ENCODE measurements at places on chromosomes 4 and X.

- DNase-seq = no peak
Measured at GRCh38 chr4:74244049-74244448, 64.2 kb upstream of the EPGN start.

DNA sequence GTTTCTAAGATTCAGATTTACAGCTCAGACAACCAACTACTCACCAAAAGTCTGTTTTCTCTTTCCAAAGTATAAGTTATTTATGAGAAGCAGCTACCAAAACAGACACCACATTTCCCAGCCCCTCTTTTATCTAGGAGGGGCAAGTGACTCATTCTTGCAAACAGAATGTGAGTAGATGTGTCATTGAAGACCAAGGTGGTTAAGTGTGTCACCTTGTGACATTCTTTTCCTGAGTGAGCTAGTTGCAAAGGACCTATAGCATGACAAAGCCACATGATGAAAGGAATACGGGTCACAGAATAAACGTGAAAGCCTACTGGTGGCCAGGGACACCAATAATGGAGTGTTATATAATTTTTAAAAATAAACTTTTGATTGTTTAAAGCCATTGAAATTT, 50.0 kb downstream of the SLC7A11 start:
- DNase-seq = no peak

DNA sequence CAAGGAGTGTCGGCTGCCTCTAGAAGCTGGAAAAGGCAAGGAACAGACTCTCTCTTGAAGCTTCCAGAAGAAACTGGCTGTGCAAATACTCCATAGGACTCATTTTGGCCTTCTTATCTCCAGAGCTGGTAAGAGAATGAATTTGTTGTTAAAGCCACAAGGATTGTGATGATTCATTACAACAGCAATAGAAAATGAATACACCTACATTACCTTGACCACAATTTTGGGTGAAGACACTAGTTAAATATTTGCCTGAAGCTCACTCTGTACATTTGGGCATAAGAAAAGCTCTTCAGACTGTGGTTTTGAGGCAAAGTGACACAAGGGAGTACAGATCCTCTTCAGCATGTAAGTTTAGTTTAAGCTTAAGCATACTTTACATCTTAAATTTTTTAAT, 134.5 kb upstream of the TLL1 start:
- DNase-seq = no peak

- DNase-seq = no peak
Measured at GRCh38 chrX:96861661-96862060, 22.0 kb upstream of the RPA4 start.

- DNase-seq = no peak
Measured at GRCh38 chr4:154009788-154010187, 220.9 kb upstream of the SFRP2 start.

DNA sequence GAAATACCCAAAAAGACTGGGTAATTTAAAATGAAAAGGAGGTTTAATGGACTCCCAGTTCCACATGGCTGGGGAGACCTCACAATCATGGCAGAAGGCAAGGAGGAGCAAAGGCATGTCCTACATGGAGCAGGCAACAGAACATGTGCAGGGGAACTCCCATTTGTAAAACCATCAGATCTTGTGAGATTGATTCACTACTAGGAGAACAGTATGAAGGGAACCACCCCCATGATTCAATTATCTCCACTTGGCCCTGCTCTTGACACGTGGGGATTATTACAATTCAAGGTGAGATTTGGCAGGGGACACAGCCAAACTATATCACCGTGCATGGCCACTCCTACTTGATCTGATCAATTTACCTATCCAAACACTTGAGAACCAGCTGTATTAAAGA, 131.5 kb upstream of the LDB2 start:
- no peak for DNase-seq

DNA sequence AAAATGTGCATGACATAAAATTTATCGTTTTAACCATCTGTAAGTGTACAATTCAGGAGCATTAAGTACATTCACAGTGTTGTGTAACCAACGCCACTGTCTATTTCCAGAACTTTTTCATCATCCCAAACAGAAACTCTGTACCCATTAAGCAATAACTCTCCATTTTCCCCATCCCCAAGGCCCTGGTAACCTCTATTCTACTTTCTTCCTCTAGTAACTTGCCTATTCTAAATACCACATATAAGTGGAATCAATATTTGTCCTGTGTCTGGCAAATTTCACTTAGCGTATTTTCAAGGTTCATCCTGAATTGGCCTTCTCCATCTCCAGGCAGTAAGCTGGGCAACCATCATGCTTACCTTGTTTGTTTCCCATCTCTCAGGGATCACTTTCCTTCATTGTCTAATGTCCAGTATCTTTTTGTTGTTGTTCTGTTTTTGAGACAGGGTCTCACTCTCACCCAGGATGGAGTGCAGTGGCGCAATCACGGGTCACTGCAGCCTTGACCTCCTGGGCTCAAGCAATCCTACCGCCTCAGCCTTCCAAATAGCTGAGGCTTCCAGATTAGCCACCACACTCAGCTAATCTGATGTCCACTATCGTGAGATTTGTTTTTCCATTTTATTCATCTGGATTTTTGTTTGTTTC, 17.7 kb upstream of the GRIPAP1 start:
- DNase-seq = no peak

GRCh38 chrX:118968031-118968430, 6.4 kb upstream of the LONRF3 start:
- DNase-seq = no peak

DNA sequence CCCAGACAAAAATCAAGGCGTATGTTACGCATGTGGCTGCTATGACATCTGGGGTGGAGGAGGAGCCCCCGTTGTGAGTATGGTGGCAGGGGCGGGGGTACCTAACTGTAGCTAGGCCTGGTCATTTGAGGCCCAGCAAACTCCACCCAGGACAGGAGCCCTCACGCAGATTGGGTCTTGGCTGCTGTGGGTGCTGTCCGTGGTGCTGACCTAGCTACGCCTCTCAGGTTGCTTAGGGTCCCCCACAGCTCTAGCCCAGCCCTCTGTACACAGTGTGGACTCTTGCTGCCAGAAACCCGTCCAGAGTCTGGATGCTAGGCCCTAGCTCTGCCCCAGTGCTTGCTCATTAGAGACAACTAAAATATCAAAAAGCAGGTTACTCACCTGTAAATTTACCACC, 146.7 kb upstream of the PSAPL1 start:
- DNase-seq = no peak

DNA sequence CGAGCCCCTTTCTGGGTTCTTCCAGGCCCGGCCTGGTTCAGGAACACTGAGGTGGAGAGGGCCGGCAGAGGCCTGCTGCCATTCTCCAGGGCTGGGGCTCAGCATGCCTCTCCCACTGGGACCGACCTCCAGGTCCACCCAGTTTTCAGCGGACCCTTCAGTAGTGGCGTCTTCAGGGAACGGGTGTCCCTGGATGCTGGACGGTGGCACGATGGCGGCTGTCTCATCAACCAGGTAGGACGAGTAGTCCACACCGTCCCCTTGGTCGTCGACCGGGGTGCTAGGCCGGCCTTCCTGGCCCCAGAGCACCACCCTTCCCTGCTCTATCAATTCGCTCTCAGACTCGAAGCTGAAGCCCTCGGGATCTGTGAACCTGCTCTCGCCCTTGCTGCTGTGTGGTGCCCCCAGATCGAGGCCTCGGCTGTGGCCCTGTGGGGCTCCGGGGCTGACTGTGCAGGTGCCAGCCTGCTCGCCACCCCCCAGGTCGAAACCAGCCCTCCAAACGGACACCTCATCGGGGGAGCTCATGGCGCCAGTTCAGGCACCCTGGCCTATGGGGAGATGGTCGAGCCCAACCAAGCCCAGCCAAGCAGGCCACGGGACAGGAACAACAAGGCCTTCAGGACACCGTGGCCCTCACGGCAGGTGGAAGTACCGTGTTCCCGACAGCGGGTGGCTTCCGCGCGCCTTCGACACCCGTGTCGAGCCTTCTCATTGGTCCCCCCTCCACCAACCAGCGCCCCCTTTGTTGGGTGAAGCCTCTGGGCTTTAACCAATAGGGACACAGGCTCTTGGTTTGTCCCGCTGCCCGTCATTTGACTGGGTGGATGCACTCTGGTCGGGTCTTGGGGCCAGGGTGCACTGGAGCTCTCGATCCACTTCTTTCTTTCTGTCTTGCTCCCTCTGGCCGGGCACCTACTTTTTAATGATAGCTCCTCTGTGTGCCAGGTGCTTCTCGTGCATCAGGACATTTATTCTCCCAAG, 814 bp upstream of the LOC101059915 start:
- no peak for DNase-seq

- DNase-seq = no peak
Measured at GRCh38 chr4:108261026-108261425, 92.3 kb upstream of the LEF1 start.

- no peak for DNase-seq
Measured at GRCh38 chr4:87360338-87360935, 30.6 kb downstream of the HSD17B11 start.

DNA sequence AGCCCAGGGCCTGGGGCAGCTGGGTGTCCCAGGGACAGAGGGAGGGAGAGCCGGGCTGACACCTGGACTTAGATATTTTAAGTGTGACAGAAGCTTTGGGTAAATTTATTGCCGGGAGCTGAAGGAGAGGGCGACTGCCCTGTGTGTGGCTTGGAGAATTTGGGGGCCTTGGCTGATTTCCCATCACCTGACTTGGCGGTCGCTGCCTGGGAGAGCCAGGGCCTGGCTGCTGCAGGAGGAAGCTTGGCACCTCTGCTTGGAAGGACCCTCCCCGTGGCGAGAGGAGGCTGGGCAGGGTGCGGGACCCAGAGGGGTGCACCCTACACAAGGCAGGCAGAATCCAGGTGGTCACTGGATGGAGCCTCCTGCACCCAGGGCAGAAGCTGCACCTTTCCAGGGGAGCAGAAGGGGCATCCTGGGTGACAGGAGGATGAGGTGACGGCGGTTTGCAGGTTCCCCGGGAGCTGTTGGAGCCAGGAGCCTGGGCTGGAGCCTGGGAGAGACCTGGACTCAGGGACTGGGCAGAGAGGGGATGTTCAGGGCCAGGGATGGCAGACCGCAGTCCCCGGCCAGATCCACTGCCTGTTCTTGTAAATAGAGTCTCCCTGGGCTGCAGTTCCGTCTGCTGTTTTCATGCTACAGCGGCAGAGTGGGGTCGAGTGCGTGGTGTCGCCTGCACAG, 72.0 kb downstream of the RGS12 start:
- no peak for DNase-seq

GRCh38 chr4:162497564-162498167, 333.9 kb upstream of the FSTL5 start:
- no peak for DNase-seq

- no peak for DNase-seq
Measured at GRCh38 chr4:104811727-104812126, 317.0 kb upstream of the CXXC4 start.

DNA sequence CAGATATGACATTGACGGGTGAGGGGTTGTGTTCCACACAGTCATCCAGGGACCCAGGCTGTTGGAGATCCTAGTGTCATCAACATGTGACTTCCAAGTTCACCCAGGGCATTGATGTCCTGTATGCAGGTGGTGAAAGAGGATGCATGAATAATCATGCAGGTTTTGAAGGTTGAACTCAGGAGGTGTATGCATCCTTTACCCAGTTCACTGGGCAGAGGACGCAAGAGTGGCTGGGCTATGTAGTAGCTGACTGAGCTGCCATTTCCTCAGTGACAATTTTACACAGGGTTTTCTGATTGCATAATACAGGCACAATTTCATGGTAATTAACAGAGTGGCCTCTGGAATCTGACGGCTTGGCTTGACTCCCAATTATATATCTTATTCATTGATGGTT, 323.0 kb downstream of the HS3ST1 start:
- DNase-seq = no peak

- DNase-seq = no peak
Measured at GRCh38 chr4:183636503-183636902, 22.5 kb downstream of the RWDD4 start.

DNA sequence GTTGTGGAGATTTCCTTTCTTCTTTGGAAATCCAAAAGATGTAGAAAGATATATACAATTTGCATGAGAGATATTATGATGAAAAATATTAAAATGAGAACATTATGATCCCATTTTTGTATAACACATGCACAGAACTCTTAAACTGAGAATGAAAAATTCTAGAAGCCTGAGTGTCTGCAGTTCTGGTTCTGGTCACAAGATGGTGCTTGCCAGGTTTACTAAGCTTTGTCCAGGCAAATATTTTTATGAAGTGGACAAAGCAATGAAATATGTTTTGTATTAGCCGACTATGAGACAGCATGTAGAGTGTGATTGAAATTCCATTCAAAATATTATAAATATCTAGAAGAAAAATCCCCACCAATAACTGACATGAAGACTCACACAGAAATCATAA, 2.2 kb downstream of the PWWP3B start:
- DNase-seq = no peak

All from suprapubic skin (tissue), 4 donors.